NAMALWA (cell line): ENCODE measurements at places on chromosomes 3 and 15.

GRCh38 chr3:158794936-158795518, 6.8 kb upstream of the MFSD1 start:
- peak; percentile 74 for DNase-seq

- no peak for DNase-seq
Measured at GRCh38 chr3:66393333-66394005, 107.4 kb downstream of the LRIG1 start.

DNA sequence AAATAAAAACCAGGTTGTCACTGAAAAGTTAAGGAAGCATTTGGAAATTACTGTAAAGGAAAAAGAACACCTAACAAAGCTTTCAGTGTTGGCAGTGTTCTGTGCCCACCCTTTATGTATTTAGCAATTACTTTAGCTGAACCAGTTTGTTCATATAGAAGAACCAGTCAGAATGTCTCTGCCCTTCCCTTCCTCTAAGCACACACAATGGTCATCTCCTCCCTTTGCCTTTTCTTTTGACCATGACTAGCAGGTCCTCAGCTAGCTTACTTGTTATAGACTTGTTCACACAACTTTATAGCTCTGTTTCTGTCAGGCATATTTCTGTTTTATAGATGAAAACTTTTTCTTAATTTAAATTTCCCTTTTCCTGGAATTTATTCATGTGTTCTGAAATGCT, 59.6 kb downstream of the AKAP13 start:
- no peak for DNase-seq

GRCh38 chr15:46961795-46962194, 755.5 kb upstream of the SEMA6D start:
- DNase-seq: no peak

- DNase-seq: no peak
Measured at GRCh38 chr3:30289324-30289723, 317.1 kb upstream of the TGFBR2 start.

DNA sequence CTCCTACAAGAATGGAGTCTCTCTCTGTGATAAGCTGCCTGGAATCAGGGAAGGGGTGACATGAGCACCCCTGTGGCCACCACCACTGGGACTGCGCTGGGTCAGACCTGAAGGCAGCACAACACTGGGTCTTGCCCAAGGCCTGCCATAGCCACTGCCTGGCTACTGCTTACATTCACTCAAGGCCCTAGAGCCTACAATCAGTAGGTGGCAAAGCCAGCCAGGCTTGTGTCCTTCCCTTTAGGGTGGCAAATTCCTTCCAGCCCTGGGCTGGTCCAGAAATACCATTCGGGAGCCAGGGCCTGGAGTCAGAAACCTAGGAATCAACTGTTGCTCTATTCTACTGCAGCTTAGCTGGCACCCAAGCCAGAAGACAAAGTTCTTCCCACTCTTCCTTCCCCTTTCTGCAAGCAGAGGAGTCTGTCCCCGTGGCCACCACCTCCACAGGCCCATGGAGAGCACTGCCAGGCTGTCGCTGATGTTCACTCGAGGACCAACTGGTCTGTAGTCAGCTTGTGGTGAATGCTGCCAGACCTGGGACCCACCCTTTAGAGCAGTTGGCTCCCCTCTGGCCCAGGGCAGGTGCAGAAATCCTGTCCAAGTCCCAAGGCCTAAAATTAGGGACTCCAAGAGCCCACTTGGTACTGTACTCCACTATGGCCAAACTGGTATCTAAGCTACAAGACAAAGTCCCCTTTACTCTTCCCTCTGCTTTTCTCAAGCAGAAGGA, 307.4 kb downstream of the THSD4 start:
- no peak for DNase-seq

DNA sequence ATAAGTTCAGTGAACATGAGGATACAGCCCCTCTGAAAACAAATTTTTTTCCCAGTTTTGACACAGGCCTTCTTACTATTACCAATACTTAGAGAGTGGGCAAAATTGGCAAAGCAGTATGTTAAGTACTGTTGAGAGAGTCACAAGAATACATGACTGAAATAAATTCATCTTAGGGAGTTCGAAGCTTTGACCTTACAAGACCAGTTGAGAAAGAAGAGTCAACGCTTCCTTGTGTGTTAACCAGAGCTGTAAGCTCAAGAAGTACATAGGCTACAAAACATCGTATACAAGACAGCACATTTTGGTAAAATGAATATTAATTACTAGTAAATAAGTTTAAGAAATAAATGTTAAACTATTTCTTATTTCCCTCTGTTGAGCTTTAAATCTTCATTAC, 164.4 kb upstream of the RORA start:
- no peak for DNase-seq

DNA sequence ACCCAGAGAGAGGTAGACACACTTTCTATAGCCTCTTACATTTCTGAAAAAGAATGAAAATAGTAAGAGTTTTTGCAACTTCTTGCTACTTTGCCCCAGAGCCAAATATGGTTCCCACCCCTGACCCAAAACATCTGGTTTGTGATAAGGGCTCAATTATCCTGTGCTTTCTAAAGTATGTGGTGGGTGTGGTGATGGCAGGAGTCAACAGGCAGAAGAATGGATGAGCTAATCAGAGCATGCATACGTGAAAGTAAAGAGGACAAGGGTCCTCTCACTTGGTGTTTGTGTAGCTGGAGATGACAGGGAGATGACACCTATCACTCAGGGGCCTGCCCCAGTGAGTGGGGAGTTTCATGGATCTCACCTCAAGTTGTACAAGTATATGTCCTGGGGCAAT, 19.1 kb downstream of the KBTBD8 start:
- peak; percentile 43 for DNase-seq

GRCh38 chr15:74283368-74283767, 47.2 kb downstream of the CCDC33 start:
- no peak for DNase-seq

DNA sequence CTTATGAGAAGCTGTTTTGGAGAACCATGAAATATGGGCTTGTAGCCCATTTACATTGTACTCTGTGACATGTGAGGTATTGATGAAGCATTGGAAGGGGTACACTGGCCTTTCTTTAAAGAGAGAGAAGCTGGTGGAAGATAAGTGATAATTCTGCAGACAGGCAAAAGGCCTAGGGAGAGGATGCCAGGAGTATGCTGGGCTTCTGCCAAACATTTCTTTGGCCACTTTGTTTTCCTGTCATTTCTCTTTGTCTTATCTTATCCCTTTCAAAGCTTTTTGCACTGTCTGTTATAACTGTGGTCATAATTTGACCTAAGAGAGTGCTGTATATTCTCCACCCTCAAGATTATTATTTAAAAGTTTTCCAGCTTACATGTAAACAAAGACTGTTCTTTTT, 109.6 kb upstream of the SEMA6D start:
- no peak for DNase-seq

GRCh38 chr15:61382927-61383326, 153.8 kb upstream of the RORA start:
- DNase-seq: no peak

DNA sequence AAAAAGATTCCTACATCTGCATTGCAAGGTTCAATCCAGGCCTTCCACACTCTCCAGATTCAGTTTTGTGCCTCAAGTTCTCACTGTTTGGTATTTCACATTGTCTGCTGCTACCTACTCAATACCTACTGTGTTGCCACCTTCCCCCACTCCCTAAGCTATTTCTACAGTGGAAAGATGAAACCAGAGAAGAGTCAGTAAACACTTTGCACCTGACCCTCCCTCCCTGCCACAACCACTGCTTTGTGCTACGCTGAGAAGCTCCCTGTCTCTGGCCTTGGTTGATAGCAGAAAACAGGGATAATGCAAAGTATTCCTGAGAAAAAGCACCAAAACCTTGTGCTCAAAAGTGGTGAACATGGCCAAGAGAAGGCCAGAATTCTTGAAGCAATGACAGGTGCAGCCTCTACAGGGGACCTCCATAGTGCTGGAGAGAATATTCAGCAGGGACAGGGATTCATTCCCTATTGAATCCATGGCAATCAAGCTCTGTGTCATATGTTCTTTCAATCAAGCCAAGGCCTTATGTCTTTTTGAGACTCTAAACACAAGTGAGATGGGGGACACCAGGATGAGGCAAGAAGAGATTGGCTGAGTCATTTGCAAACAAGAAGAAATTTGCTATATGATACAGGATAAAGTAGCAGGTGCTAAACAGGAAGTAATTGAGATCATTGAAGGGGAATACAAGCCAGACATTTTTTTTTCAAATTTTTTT, 83.5 kb upstream of the LIPC start:
- DNase-seq: peak; percentile 12

- DNase-seq: no peak
Measured at GRCh38 chr15:59434481-59434880, 3.5 kb upstream of the FAM81A start.

DNA sequence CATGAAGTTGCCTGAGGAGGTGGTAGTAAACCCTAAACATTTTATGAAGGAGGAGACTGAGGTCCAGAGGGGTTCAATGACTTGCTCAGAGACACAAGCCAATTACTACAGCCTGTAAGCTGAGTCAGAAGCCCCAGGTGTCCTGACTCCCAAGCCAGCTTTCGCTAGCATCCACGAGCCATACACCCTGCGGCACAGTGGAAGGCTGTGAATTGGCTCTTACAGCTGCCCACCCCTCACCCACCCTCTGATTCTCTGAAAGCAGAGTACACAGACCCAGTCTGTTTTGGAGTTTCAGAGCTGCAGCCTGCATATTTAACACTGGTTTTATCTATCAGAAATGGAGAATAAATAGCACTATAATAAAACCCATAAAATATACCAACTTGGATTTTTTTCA, 253.4 kb downstream of the IGSF11 start:
- DNase-seq: no peak

DNA sequence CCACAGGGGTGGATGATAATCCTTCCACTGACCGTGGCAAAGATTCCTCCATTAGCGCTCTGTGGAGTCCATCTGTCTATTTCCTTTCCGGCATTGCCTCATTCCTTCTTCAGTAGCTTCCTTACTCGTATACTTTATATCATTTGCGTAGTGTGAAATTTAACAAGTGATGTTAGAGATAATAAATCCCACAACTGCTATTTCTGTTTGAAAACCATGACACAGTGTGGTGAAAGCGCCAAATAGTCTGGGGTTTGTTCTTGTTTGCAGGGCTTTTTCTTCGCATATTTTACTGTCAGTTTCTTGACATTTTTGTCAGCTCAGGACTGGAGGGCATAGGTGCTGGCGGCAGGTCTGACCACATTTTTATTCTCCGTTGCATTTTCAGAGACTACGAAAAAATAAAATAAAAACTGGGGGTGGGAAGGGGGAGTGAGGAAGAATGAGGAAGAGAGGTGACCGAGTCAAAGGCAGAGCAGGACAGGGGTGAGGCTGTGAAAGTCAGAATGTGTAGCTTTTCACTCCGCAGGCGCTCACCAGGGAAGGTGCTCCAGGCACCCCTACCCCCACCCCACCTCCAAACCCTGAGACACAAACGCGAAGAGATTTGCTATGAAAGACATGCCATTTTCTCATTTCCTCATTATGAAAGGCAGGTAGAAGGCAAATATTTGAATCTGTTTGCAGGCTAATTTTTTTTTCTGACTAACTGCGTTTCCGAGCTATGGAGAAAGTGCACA, 965.0 kb downstream of the MCTP2 start:
- DNase-seq: no peak

- DNase-seq: no peak
Measured at GRCh38 chr3:77456906-77457305, 417.0 kb downstream of the ROBO2 start.

DNA sequence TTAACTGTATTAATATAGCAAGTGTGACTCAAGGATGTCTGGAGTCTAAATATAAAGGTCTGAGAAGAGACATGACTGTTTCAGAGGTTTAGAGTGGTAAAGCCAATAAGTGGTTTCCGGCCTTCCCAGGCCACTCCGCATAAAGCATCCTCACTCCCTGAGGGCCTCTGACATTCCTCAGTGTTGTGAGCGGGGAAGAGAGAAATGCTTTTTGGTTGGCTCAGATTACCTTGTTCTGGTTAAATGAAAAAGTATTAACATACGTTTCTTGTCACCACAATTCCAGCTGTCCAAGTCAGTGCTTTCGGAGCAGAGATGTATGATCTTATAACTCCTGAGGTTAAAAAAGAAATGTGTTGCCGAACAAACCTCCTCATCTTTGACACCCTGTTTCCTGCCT, 103.8 kb downstream of the RBMS3 start:
- DNase-seq: no peak

- no peak for DNase-seq
Measured at GRCh38 chr3:65964838-65965237, 73.9 kb downstream of the MAGI1 start.

- no peak for DNase-seq
Measured at GRCh38 chr3:195762611-195763010, 41.8 kb downstream of the MUC20 start.

DNA sequence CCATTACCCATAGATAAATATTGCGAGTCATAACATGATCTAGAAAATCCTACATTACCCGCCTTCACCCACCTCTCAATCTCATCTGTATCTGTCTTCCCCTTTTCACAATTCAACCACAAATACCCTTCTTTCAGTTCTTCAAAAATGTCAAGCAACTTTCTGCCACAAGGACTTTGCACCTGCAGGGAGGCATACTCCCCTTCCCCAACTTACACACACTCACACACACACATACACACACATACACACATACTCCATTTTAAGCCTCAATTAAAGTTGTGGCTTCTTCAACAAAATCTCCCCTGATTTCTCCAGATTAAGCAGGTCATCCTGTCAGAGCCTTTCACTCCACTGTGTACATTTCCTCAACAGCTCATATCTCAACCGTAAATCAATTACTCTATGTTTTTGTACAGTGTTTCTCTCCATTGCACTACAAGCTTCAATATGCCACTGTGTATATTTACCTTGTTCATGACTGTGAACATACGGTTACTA, 33.1 kb upstream of the CCDC50 start:
- DNase-seq: peak; percentile 87

- DNase-seq: no peak
Measured at GRCh38 chr3:46863261-46863782, at the start of gene MYL3. MYL3 (minus strand) TSS chr3:46863444; CDS start chr3:46863390, 54 bp downstream.

DNA sequence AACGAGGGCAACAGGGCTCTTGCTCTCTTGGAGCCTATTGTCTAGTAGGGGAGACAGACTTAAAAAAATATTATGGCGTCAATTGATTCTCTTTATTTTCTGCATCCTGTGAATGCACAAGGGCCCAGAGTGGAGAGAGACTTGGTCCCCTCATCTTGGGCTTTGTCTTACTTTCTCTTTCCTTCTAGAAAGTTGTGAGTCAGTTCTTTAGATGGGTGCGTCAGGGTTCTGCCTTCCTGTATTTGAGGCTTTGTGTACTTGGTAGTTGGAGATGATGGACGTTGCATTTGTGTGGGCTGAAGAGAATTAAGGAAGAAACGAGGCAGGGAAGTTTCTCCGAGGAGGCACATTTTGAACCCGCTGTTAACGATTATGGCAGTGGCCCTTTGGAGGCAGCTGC, 52.9 kb downstream of the CACNA1D start:
- DNase-seq: no peak

GRCh38 chr3:81955878-81956277, 194.4 kb upstream of the GBE1 start:
- no peak for DNase-seq
